ENCODE measurements at places on chromosomes 1 and 21.

DNA sequence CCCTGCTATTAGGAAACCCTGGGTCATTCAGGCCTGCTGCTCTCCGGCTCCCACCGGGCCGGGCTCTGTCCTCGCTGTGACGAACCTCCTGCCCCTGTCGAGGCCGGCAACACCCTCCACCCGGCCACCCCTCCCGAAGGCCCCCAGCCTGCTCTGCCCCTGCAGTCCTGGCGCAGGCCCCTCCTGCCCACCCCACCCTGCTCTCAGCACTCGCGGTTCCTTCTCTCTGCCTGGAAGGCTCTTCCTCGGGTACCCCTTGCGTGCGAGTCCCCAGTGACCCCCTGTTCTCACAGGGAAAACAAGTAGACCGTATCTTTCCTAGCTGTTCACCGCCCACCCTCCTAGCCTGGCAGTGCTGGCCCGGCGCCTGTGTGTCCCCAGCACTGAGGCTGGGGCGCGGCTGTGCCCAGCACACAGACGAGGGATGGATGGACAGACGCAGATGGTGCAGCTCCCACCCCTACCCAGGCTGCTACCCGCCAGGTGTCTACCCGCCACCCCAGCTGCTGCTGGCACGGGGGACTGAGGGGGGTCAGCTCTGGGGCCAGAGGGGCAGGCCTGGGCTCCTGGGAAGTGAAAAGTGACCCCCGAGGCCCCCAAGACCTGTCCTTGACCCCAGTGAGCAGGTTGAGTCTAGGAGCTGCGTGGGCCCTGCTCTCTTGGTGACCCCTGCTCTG lies 3.1 kb upstream of the VWA1 start:
- no peak for DNase-seq

DNA sequence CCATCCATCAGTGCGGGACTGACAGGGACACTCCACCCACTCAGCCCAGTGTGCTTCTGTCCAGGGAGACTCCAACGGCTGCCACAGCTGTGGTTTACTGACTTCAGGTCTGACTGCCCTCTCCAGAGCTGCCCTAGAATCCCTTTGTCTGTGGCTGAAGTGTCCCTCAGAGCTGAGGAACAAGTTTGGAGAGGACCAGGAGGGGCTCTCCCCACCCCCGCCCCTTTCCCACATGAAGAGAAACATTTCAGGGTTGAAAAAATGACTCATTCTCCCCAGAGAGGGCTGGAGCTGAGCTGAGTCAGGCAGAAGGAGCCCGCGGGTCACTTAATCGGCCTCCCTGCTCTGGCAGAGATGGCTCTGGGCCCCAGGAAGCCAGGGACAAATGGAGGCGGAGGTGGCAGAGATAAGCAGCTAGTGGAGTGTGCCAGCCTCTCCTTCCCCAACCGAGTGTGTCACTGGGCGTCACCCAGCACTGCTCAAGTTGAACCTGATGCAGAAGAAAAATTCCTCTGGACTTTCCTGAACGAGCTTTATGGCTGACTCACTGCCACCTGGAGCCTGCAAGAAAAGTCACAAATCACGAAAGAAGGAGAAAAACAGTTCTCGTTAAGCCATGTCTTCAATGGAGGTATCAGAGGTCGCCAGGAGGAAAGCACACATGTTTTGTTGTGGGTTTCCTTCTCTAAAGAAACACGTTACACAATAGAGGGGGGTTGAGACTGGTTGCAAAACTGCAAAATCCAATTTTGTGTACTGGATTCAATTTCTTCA lies 34.3 kb upstream of the ECE1 start:
- DNase-seq: peak; percentile 62

DNA sequence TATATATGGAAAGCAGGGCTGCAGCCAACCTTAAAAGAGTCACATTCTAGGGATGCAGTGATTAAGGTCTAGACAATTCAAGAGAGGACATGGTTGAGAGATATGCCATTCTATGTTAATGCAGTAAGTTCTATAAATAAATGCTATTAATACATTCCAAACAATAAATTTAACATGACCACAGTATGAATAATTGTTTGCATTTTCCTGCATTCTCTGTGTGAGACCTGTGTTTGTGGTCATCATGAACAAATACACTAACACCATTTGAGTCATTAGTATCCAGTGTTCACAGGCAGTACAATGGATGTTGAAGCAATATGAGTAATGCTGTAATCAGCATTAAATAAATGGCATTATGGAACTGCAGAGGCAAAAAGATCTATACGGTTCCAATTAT lies 5.5 kb upstream of the ZRANB2 start:
- DNase-seq: no peak

GRCh38 chr1:66271216-66271903 lies 262.6 kb upstream of the SGIP1 start:
- no peak for DNase-seq

- peak; percentile 33 for DNase-seq
These were observed 13.9 kb downstream of the NT5C1A start for GRCh38 chr1:39657923-39658485.

- DNase-seq: no peak
These were observed 221.3 kb downstream of the TOMM20 start for GRCh38 chr1:234907208-234907939.

GRCh38 chr21:38671773-38672172 lies 134.0 kb upstream of the ETS2 start:
- no peak for DNase-seq

All from activated gamma-delta T cell treated with anti-CD3 and anti-CD28 coated beads, Interleukin-2, amount 50 U/mL, for 16 hours (primary cell).